ENCODE measurements at places on chromosomes 5 and 9.

DNA sequence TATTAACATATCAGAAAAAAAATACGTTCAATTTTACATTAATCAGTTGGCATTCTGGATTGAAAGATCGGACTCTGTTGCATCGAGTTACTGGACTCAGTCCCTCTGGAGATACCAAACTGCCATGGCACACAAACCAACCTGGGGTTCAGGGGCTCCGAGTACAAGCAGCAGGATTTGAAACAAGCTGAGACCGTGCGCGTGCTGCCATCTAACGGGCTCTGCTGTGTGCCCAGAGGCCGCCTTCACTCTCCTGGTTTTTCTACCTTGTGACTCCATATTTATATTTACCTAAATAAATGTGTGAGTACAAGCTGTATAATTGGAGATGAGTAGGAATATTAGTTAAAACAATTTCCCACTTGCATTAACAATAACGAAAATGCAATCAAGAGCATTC, 48.2 kb downstream of the ANXA1 start:
- no peak for DNase-seq

DNA sequence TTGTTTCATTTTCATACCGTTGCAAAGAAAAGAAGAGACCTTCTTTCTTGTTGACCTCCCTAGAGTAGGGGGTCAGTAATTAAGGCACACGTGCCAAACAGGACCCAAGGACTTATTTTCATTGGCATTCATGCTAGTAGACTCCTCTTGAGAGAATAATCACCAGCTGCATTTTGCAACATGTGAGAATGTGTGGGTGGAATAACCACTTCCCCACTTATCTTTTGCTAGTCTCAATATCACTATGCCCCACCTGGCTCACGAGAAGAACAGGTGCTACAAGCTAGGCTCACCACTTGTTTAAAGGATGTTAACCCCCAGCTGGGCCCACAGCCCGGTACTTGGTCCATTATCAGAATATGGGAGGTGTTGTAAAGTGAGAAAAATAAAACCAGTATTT, 460.7 kb upstream of the MEF2C start:
- no peak for DNase-seq

DNA sequence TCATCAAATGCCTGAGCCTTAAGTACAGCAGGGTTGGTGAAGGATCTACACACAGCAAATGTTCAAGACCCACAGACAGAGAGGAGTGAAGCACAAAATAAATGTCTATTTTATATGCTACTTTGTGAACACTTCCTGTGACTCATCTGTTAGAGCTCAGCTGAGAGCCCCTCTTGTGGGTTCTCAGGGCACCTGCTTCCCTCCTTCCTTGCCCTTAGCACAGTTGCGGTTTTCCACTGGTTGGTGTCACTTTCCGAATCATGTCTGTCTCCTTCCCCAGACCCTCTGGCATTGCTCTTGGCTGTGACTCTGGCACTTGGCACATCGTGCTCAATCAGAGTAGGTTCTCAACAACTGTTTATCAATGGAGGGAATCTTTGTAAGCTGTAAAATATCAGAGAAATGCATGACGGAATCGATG, 128.5 kb upstream of the STC2 start:
- DNase-seq = no peak

GRCh38 chr5:16931334-16932110, 4.6 kb downstream of the MYO10 start:
- DNase-seq = no peak

- DNase-seq = no peak
These were observed 85.4 kb downstream of the HSD17B4 start for GRCh38 chr5:119537704-119538103.

DNA sequence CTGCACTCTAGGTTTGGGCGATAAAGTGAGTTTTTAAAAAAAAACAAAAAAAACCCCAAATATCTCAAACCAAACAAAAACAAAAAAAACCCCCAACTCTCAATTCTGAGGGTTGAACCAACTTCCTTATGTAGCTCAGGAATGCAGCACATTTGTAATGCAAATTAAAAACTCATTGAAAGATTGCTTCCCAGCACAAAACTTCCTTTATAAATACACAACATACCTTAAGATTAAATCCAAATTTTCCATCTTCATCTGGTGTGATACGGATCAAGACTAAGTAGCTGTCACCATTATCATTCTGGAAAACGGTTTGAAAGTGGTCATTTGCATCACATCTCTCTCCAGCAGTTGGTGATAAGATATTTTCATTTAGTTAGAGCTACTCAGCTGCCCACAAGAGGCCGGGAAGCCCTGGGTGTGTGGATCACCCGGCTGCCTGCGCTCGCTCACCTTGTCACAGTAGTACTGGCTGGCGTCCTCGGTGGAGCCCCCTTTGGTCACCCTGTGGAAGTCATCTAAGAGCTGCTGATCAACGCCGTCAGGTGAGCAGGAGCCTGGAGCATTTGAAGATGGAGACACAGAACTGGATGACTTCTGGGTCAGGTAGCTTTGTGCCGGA, 88.2 kb downstream of the PTPN3 start:
- no peak for DNase-seq

- DNase-seq = no peak
These were observed 42.6 kb upstream of the OSMR start for GRCh38 chr5:38803246-38803645.

GRCh38 chr9:114078021-114078780, at the start of gene AMBP:
TSS of gene AMBP (minus strand) at chr9:114078300. CDS start at chr9:114078209, 91 bp downstream.
- DNase-seq = no peak

GRCh38 chr5:147835386-147835798, 3.9 kb upstream of the SPINK1 start:
- no peak for DNase-seq

GRCh38 chr9:111661802-111662521, 557 bp downstream of the GNG10 start:
- DNase-seq = no peak

DNA sequence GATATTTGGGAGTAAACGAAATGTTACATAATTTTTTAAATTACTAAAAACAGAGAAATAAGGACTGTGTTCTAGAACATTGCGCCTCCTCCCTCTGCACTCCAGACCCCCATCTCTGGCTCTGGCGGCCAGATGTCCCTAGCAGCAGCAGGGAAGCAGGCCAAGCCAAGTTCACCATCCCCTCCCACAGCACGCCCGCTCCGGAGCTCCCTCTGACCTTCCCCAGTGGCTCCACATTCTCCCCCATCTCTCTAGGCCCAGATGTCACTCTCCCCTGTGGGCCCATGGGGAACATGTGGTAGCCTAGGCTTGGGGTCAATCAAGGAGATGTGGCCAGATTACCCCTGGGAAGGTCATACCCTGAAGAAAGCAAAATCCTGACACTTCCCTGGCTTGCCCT, 6.3 kb upstream of the WNK2 start:
- DNase-seq = no peak

GRCh38 chr9:105993921-105994715, 299.8 kb downstream of the TMEM38B start:
- DNase-seq = no peak

DNA sequence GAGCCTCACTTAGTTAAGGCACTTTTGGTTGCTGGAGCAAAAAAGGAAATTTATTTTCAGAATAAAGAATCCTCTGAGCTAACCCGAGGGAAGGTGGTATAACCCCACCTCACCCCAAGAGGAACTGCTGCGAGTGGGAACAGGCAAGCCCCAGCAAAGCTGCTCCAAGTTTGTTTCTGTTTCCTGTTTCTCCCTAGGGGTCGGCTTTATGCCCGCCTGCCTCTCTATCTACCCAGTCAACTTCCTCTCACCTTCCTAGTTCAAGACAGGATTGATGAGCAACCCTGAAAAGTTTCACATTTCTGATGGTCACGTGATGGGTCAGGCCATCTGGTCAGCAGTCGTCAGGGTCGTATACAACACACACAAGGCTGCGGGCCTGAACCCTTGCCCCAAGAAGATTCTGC, 31.1 kb downstream of the TRIO start:
- DNase-seq = no peak

DNA sequence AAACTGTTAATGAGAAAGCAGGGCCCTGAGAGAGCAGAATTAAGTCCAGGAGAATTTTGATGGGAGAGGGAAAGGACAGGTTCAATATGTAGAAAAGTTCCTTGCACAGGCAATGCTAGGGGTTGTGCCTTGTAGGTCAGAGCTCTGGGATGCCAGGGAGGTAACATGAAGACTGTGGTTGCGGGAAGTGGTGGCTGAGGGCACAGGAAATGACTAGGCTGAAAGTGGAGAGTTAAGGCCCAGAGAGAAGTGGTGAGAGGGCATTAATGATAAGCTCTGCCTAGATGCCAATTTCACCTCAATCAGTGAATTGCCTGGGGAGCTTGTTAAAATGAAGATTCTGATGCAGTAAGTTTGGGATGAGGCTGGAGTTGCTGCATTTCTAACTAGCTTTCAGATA, 31.5 kb upstream of the PPP3R2 start:
- DNase-seq = no peak

GRCh38 chr5:87769157-87769556, 356.4 kb upstream of the CCNH start:
- no peak for DNase-seq

DNA sequence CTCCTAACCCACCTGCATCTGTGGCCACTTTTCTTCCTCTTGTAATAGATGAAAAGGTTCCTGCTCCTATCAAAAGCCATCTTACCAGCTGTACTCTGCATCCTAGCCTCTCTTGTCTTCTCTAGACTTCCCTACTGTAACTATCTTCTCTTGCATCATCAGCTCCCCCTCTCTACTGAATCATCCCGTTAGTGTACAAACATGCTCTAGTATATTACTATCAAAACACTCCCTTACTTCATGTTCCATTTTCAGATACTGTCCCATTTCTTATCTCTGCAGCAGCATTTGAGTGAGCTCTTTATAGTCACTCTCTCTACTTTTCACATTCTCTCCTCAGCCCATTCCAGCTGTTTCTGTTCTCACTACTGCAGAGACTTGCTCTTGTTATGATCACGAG, 2.8 kb downstream of the SRA1 start:
- no peak for DNase-seq

DNA sequence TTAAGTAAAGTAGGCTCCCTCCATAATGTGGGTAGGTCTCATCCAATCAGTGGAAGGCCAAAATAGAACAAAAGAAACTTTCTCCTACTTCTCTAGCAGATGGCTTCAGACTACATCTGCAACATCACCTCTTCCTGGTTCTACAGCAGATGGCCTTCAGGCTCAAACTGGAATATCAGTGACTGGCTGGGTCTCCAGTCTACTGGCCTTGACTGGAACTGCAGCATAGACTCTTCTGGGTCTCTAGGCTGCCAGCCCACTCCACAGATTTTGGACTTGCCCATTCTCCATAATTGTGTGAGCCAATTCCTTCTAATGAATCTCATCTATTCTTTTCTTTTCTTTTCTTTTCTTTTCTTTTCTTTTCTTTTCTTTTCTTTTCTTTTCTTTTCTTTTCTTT, 64.8 kb downstream of the ACER2 start:
- no peak for DNase-seq

DNA sequence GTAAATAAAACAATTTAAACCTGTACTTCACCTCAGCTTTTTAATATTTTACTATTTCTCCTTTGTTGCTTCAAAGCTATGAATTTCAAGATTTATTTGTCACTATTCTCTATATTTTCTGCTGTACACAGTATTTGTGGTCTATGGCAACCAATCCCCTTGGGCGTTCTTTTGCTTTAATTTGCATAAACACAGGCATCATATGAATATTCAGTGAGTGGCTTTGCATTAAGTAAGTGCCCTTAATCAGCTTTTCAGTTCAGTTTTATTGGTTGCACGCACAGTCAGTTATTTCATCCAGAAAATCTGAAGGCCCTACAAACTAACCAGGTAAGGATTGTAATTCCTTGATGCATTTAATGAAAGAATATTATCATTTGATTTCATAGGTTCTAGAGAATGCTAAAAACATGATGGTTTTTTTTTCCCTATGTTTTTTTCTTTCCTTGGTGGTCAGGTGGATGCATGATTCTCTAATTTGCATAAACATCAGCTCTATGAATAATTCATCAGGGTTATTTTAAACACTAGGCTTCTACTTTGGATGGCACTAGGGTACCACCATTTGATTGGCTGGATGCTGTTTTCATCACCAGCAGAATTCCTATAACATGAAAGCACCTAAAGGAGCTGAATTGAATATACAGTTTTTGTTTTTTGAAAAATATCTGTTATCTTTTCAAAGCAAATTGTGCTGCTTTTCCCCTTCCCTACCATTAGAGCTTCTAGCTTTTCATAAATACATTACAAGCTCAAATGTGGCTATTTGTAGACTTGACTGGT, 249.2 kb upstream of the CCNH start:
- DNase-seq = no peak

GRCh38 chr9:129506892-129507291, 114.0 kb downstream of the C9orf50 start:
- no peak for DNase-seq

GRCh38 chr9:126494264-126494663, 119.5 kb upstream of the LMX1B start:
- no peak for DNase-seq

DNA sequence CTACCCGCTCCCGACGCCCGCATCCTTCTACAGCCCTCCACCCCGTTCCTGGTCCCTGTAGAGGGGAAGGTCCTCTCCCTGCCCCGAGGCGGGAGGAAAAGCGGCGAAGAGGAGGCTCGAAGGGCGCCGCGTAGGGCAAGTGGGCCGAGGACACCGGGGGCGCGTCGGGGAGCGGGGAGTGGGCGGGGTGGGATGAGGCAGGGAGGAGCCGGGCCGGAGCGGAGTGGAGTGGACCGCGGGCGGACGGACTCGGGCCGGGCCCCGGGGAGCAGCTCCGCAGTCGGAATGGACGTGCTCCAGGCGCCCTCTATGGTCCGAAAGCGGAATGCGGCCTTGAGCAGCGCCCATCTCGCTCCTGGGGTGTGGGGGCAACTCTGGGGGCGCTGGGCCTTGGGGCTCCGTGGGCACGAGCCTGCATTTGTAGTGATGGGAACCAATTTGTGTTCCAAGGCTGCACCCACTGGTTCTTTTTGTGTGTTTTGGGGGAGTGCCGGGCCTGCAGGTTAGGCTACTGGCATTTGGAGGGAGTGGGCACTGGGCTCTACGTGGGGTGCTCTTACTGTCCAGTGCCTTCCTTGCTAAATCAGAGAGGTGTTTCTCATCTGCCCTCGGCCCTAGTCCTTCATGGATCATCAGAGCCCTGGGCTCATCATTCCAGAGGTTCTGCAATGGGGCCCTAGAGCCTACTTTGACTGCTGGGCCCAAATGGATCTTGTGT, 7.3 kb downstream of the IRX1 start:
- no peak for DNase-seq

DNA sequence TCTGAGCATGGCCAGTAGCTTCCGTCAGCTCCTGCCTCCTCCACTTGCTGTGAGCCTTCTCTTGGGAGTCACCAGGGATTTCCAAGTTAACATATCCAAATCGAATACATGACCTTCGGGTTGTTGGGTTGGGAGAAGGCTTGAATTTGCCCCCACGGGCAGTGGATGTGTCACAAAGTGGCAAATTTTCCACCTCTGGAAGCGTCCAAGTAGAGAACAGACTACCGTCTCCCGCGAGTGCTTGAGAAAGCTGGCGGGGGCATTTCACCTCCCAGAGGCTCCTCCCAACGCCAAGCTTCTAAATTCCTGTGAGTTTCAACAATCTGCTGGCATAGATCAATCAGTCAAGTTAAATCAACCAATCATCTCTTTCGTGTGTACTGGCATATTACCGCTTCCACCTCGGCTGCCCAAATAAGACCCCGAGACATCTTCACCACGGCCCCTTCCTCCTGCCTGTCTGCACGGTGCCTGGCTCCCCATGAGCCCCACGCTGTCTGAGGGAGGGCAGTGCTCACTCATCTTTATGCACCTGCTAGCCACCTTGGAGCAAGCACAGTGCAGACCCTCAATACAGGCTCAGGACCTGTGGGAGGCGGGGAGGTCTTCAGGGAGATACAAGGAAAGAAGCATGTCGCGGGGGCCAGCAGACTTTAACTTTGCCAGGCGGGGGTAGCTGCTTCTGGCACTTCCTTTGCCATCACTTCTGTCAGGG, 79.1 kb downstream of the MRPL36 start:
- DNase-seq = no peak

GRCh38 chr5:107858324-107858723, 187.6 kb upstream of the EFNA5 start:
- DNase-seq = no peak
